ENCODE measurements at places on chromosomes 7 and 10. TPM values are rescaled to one million over a fixed set of nuclear protein-coding genes. Genes with fewer than 3 reads are reported as not detected.

GRCh38 chr10:61994405-61995219 lies 93.1 kb downstream of the ARID5B start:
- peak overlapping the region; percentile 43 for H3K4me3 ChIP-seq
- no peak for DNase-seq
- no peaks in the 10 kb centered on the region for H3K27me3 ChIP-seq
- H3K27ac ChIP-seq = peak overlapping the region; percentile 55
- H3K36me3 ChIP-seq = peaks cover 21% of the 10 kb centered on the region

DNA sequence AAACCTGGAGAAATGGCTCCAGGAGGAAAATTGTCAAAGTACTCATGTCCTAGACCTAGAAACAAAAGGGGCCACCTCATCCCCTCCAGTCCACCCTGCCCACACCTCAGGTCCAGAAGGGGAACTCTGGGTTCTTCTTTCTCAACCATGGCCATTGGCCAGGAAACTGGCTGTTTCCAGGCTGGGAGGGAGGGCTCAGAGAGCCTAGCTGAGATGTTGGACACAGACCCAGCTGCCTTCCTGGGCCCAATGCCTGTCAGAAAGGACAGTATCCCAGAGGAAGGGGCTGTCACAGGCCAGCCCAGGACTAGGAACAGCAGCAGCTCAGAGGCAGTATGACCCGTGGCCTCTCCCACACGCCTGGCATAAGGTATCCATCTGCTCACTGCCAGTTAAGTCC lies 9.6 kb downstream of the GRID1 start:
- no peak overlapping the region for H3K27ac ChIP-seq
- no peak for DNase-seq
- H3K36me3 ChIP-seq = no peaks in the 10 kb centered on the region
- no peak overlapping the region for H3K4me3 ChIP-seq

DNA sequence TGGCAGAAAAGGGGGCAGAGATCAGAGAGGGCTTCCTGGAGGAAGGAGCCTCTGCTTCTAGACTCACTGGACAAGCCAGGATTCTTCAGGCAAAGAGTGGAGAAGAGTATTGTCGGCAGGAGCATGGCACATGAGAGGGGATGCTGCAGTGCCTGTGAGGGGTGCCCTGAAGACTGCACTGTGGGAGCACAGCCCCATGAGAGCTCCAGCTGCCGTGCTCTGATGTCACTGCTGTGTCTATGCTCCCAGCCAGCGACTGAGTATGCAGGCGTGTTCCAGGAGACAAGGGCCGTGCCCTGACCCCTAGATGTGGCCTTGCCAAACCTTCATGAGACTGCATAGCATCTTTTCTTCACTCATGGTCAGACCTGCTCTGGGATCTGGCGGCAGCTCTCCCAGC lies 339.1 kb downstream of the RPS24 start:
- H3K27me3 ChIP-seq = peaks cover 29% of the 10 kb centered on the region
- DNase-seq = no peak
- H3K36me3 ChIP-seq = no peaks in the 10 kb centered on the region
- no peak overlapping the region for H3K4me3 ChIP-seq

Gene REEP3
- total RNA-seq = 38.1 TPM

DNA sequence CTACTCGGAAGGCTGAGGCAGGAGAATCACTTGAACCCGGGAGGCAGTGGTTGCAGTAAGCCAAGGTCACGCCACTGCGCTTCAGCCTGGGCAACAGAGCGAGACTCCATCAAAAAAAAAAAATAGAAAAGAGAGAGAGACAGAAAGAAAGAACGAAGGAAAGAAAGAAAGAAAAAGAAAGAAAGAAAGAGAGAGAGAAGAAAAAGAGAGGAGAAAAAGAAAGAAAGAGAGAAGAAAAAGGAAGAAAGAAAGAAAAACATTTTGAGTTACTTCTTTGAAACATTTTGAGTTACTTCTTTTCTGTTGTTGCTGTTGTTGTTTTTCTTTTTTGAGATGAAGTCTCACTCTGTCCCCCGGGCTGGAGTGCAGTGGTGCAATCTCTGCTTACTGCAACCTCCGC lies 2.4 kb upstream of the MKI67 start:
- no peak overlapping the region for H3K27ac ChIP-seq
- H3K27me3 ChIP-seq = peaks cover 18% of the 10 kb centered on the region
- peaks cover 15% of the 10 kb centered on the region for H3K4me1 ChIP-seq
- DNase-seq = no peak
- H3K4me3 ChIP-seq = no peak overlapping the region

- H3K27me3 ChIP-seq = peaks cover 40% of the 10 kb centered on the region
- peaks cover 27% of the 10 kb centered on the region for H3K4me1 ChIP-seq
- H3K4me3 ChIP-seq = no peak overlapping the region
- H3K27ac ChIP-seq = no peak overlapping the region
- no peak for DNase-seq
These were observed 8.9 kb downstream of the PRRT4 start for GRCh38 chr7:128352636-128353035.

Gene CDK14
- total RNA-seq = 38.1 TPM

Gene DNMBP
- 17.3 TPM for total RNA-seq

Gene TDRD1
- total RNA-seq = not detected

- H3K27me3 ChIP-seq = no peaks in the 10 kb centered on the region
- no peak for DNase-seq
- no peak overlapping the region for H3K27ac ChIP-seq
- H3K4me1 ChIP-seq = peaks cover 5% of the 10 kb centered on the region
- no peak overlapping the region for H3K4me3 ChIP-seq
These were observed 26.0 kb downstream of the CCM2 start for GRCh38 chr7:45026013-45026412.

Gene ADRA2A
- total RNA-seq = 19.3 TPM

- H3K36me3 ChIP-seq = no peaks in the 10 kb centered on the region
- DNase-seq = peak; percentile 74
- peaks cover 22% of the 10 kb centered on the region for H3K27me3 ChIP-seq
- H3K27ac ChIP-seq = no peak overlapping the region
These were observed 23.6 kb downstream of the ST8SIA6 start for GRCh38 chr10:17430647-17431355.

- no peak overlapping the region for H3K4me3 ChIP-seq
- H3K27me3 ChIP-seq = no peaks in the 10 kb centered on the region
- peaks cover 17% of the 10 kb centered on the region for H3K36me3 ChIP-seq
- H3K27ac ChIP-seq = no peak overlapping the region
- DNase-seq = no peak
These were observed 175.1 kb downstream of the ZMYND11 start for GRCh38 chr10:310371-310770.

GRCh38 chr7:1050956-1051690 lies 6.8 kb downstream of the GPR146 start:
- H3K4me1 ChIP-seq = peaks cover 31% of the 10 kb centered on the region
- no peak overlapping the region for H3K27ac ChIP-seq
- no peaks in the 10 kb centered on the region for H3K36me3 ChIP-seq
- no peaks in the 10 kb centered on the region for H3K27me3 ChIP-seq
- no peak overlapping the region for H3K4me3 ChIP-seq
- DNase-seq = no peak

Gene ZP3
- not detected for total RNA-seq

Gene HABP2
- 7.5 TPM for total RNA-seq

Gene SLC26A3
- total RNA-seq = 4.7 TPM

GRCh38 chr7:139075031-139075652 lies 34.4 kb downstream of the ZC3HAV1 start:
- no peaks in the 10 kb centered on the region for H3K27me3 ChIP-seq
- peaks cover 4% of the 10 kb centered on the region for H3K4me1 ChIP-seq
- H3K27ac ChIP-seq = no peak overlapping the region
- no peak for DNase-seq

DNA sequence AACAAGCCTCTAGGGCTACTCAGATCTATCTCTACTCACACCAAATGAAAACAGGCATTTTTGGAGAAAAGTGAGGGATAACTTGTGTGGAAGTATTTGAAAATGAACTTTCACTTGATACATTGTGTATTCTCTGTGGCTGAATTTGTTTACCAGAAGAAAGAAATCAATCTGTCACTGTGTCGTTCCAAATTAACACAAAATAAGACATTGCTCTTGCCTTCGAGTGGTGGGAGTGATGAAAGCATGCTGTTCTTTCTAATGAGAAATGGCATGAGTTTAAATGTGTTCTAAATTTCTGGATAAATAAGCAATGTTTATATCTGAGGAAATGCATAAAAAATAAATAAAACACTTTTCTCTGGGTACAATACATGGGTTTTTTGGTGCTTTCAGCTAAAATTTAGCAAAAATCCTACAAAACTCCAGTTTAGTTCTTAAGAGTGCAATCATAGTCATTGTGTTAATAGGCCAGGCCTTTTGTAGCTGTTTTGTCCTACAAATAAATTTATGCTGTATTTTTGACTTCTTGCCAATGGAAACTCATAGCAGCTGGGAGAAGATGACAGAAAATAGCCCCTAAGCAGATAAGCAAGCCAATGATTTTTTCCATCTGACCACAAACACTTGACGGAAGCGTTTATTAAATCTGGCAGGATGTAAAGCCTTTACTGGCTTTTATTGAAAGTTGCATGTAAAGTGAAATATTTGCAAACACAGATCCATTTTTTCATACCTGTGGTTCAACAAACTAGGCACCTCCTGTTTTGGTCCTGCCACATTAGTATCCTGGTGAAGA lies 1064.1 kb upstream of the GHITM start:
- H3K4me3 ChIP-seq = no peak overlapping the region
- H3K36me3 ChIP-seq = no peaks in the 10 kb centered on the region
- H3K27me3 ChIP-seq = no peaks in the 10 kb centered on the region
- no peak overlapping the region for H3K27ac ChIP-seq
- peaks cover 12% of the 10 kb centered on the region for H3K4me1 ChIP-seq

GRCh38 chr7:5636914-5637313 lies 144.5 kb downstream of the RNF216 start:
- H3K36me3 ChIP-seq = peaks cover 9% of the 10 kb centered on the region
- peaks cover 52% of the 10 kb centered on the region for H3K4me1 ChIP-seq
- DNase-seq = no peak
- H3K27ac ChIP-seq = peak overlapping the region; percentile 82
- H3K4me3 ChIP-seq = peak overlapping the region; percentile 32

GRCh38 chr10:86793696-86794095 lies 37.3 kb downstream of the BMPR1A start:
- H3K27me3 ChIP-seq = no peaks in the 10 kb centered on the region
- H3K36me3 ChIP-seq = no peaks in the 10 kb centered on the region
- no peak overlapping the region for H3K27ac ChIP-seq
- H3K4me3 ChIP-seq = no peak overlapping the region
- no peak for DNase-seq

GRCh38 chr10:132591166-132591971 lies 53.8 kb downstream of the INPP5A start:
- peak overlapping the region; percentile 50 for H3K27ac ChIP-seq
- DNase-seq = no peak
- H3K36me3 ChIP-seq = peaks cover 3% of the 10 kb centered on the region

- peaks cover 3% of the 10 kb centered on the region for H3K27me3 ChIP-seq
- peak overlapping the region; percentile 61 for H3K27ac ChIP-seq
- no peak for DNase-seq
These were observed 87.6 kb downstream of the SH3PXD2A start for GRCh38 chr10:103767756-103768155.

GRCh38 chr7:136528329-136528728 lies 340.1 kb upstream of the CHRM2 start:
- H3K27ac ChIP-seq = no peak overlapping the region
- peaks cover 3% of the 10 kb centered on the region for H3K27me3 ChIP-seq
- H3K36me3 ChIP-seq = no peaks in the 10 kb centered on the region
- no peak overlapping the region for H3K4me3 ChIP-seq
- DNase-seq = no peak

DNA sequence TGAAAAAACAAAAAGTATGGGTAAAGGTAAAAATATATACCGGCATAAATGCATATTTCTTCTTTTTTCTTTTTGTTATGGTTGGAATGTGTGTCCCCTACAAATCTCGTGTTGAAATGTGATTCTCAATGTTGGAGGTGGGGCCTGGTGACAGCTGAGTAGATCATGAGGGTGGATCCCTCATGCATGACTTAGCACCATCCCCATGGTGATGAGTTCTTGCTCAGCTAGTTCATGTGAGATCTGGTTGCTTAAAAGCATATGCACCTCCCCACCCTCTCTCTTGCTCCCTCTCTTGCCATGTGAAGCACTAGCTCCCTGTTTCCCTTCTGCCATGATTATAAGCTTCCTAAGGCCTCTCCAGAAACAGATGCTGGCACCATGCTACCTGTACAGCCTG lies 93.3 kb downstream of the HYCC1 start:
- no peaks in the 10 kb centered on the region for H3K27me3 ChIP-seq
- DNase-seq = no peak
- H3K4me1 ChIP-seq = no peaks in the 10 kb centered on the region
- no peak overlapping the region for H3K27ac ChIP-seq
- H3K4me3 ChIP-seq = no peak overlapping the region

GRCh38 chr7:95628831-95629439 lies 32.6 kb upstream of the PDK4 start:
- H3K27ac ChIP-seq = no peak overlapping the region
- H3K4me1 ChIP-seq = no peaks in the 10 kb centered on the region
- no peak for DNase-seq
- no peak overlapping the region for H3K4me3 ChIP-seq

DNA sequence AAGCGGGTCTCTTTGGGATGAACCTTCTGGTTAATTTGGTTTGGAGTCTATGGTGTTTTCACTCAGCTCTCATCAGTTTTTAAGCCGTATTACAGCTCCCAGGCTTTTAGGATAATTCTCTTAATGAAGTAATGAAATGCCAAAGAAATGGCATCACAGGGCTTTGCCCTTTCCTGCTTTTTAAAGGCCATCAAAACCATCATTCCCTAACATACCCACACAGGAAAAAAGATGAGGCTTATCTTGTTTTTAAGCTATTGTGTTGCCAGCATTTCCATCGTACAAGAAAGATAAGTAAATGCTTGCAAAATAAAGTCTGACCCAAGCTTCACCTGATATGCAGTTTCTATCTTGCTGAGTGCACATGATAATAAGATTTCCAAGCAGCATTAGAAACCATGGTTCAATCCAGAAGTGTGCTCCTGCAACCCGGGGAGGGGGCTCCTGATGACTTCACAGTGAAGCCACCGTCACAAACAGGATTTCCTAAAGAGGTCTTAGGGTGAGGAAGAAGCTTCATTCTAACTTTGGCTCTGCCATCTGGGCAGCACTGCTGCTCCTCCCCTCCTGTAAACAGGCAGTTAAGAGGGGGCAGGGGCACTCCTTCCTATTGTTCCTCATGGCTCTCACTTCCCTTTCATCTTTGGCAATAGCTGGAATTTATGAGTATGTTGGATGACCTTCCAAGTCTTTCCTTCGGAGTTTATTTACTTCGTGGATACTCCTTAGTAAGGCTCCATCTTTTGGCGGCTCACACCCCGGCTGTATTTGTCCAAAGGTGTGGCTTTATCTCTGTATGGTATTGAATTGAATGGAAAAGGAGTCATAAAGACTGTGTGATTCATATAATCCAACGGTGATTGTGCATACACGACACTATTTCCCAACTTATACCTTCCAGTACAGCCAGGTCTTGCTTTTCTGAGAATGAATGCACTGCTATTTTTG lies 55.2 kb upstream of the FAM133B start:
- H3K36me3 ChIP-seq = no peaks in the 10 kb centered on the region
- H3K4me3 ChIP-seq = no peak overlapping the region
- H3K27me3 ChIP-seq = no peaks in the 10 kb centered on the region

Gene ATOH7
- 0.60 TPM for total RNA-seq

DNA sequence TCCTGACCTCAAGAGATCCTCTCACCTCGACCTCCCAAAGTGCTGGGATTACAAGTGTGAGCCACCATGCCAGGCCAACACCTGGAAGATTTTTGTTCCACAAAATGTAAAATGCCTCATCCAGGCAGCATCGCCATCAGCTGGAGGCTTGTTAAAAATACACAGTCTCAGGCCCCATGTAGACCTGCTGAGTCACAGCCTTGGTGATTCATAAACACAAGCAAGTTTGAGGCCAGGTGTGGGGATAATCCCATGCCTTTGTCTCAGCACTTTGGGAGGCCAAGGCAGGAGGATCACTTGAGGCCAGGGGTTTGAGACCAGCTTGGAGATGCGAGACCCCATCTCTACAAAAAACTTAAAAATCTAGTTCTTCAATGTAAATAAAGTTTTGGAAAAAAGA lies 49.1 kb upstream of the FOXK1 start:
- H3K36me3 ChIP-seq = no peaks in the 10 kb centered on the region
- peaks cover 19% of the 10 kb centered on the region for H3K4me1 ChIP-seq
- H3K27me3 ChIP-seq = peaks cover 6% of the 10 kb centered on the region
- no peak for DNase-seq

All from type B pancreatic cell (in vitro differentiated cells).